ENCODE measurements at places on chromosomes 3 and 15.

GRCh38 chr3:19107719-19108118, 40.6 kb upstream of the KCNH8 start:
- no peak for DNase-seq

DNA sequence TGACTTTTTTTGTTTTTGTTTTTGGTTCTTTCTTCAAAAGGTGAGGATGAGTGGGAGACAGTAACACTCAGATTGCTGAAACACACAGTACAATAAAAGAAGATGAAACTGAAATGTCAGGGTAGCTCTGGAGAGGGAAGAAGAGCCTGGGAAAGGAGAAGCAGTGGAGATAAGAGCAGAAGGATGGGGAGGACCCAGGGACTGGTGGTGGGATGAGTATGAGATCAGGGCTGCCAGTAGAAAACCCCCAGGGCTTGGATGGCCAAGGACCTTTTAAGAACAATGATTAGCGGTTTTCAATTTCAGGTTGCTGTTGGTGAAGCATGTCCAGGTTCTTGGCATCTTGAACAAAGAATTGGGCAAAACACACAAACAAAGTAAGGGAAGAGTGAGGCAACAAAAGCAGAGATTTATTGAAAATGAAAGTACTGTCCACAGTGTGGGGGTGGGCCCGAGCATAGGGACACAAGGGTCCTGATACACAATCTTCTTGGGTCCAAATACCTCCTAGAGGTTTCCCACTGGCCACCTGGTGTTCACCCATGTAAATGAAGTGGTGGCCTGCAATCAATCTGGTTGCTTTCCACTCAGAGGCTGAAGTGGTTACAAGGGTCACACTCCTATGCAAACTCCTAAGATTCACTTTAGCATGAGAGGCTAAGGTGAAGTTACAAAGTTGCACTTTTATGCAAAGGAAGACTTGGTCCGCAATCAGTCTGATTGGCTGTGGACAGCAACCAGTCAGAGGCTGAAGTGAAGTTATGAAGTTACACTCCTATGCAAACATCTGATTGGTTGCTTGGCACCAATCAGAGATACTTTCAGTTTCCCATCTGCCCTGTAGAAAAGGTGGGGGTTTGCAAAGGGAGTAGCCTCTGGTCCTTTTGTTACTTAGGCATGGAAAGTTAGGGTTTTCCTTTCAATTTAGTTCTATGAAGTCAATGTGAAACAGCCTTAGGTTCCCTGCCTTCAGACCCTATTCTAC, 26.1 kb upstream of the MFSD1 start:
- DNase-seq = no peak

DNA sequence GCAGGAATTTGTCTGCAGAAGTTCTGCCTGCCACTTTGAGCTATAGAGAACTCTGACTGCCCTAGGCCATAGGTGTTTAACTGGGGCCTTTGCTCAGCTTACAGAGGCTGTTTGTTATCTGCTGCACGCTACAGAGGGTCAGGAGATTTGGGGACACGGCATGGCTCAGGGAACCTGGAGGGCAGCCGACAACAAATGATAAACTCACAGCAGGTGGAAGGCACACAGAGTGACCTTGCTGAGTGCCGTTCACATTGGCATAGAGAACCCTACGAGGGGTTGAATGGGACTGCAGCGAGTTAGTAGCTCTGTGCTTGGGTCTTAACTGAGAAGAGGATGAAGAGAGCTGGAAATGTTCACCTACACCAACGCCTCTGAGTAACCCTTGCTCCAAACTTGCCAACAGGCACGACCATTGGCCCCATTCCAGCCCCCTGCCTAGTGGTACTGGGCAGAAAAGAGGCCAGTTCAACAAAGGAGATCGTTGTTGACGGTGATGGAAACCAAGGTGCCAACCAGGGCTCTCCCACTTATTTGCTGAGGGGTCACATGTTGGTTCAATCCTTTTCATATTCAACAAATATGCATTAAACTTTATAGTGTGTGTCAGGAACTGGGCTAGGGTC, 301.1 kb downstream of the NTRK3 start:
- no peak for DNase-seq

DNA sequence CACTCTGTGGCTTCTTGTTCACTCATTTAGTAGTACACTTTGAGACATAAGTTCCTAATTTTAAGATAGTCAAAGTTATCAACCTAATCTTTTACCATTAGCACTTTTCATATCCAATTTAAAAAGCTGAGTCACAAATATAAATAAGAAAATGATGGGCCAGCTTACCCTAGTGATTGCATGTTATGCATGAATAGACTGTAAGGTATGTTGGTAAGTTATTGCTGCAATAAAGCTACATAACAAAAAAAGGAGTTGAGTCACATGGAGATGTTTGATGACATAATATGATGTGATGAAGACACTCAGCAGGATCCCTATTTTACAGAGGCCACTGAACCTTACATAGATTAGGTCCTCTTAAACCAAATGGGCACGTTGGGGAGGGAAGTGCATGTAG, 161.3 kb downstream of the OCA2 start:
- DNase-seq = no peak

DNA sequence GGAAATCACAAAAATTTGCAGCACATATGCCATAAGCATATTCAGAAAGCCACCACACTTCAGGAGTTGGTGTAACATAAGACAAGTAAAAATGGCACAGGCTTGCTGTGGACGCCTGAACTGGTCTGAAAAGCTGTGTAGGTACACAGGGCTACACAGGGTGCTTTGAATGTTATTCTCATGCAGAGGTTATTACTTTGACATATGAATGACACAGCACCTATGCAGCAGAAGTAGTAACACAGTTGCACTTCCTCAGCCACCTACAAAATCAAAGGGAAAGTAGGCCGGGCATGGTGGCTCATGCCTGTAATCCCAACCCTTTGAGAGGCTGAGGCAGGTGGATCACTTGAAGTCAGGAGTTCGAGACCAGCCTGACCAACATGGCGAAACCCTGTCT, 54.5 kb downstream of the OSBPL10 start:
- no peak for DNase-seq

GRCh38 chr3:138539352-138539751, 54.7 kb downstream of the CEP70 start:
- no peak for DNase-seq

GRCh38 chr3:48429960-48430707, at the start of gene PLXNB1:
Gene PLXNB1, minus strand, starts transcription at chr3:48430086. Its CDS starts 5,475 bp downstream, at chr3:48424611.
- DNase-seq = no peak

GRCh38 chr3:158084651-158085050, 21.6 kb downstream of the SHOX2 start:
- no peak for DNase-seq

GRCh38 chr3:195165790-195166189, 105.2 kb downstream of the XXYLT1 start:
- DNase-seq = no peak
